ENCODE measurements at places on chromosomes 3 and 15. TPM values are rescaled to one million over a fixed set of nuclear protein-coding genes. Genes with fewer than 3 reads are reported as not detected.
A peak's percentile ranks its signal among the peaks of the same experiment; 100 is the strongest.

MAGI1 gene
- 30.8 TPM for total RNA-seq

B3GNT5 gene
- total RNA-seq, result not detected

DNA sequence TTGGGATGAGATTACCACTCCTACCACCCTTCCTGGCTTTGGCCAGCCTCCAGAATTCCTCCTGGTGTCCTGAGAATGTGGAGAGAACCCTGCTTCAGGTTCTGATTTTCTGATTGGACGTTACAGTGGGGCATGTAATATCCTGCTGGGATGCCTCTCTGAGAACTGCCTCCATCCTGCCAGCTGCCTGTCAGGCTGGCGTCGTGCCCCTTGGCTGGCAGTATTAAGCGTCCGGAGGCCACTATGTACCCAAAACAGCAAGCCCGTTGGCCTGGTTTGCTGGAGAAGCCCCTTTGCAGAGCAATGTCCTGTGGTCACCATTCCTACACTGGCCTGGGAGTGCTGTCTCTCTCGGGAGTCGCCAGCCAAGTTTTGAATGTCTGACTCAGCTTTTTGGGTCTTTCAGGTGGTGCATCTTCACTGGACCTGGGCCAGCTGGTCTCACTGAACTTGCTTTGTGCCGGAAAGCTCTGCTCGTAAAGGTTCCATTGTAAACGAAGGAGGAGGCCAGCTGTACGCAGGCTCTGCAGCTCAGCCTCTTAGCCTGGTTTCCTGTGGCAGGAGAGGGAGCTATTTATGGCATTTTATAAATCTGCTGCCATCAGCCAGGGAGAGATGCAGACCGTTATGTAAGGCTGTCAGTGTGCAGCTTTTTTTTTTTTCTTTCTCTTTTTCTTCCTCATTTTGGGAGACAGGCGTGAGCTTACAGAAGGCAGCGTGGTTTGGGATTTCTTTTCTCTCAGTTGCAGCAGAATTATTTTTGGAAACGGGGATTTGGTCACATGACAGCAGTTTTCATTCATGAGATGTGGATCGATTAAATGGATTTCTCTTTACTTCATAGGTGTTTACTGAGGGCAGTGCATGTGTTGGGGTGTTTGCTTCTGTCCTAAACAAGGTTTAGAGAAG is 19.0 kb upstream of the TRAK1 start:
- DNase-seq, result peak; percentile 70

DNA sequence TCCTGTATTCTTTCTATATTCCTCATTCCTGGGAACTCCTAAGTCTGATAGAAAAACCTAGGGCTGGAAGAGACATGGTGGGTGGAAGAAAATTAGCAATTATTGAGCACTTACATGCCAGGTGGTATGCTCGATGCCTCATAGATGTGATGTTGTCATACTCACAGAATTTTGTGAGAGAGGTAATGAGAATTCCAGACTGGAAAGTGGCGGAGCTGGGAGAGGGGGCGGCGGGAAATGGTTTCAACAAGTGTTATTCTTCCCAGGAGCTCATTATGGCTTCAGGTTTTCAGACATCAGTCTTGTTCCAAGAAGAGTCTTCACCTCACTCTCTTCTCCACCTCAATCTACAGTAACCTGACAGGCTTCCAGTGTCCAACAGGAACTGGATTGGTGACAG is 16.2 kb downstream of the TIMP4 start:
- no peak for DNase-seq

GRCh38 chr15:34358367-34358766 is 8.6 kb downstream of the LPCAT4 start:
- DNase-seq, result peak; percentile 15

DNA sequence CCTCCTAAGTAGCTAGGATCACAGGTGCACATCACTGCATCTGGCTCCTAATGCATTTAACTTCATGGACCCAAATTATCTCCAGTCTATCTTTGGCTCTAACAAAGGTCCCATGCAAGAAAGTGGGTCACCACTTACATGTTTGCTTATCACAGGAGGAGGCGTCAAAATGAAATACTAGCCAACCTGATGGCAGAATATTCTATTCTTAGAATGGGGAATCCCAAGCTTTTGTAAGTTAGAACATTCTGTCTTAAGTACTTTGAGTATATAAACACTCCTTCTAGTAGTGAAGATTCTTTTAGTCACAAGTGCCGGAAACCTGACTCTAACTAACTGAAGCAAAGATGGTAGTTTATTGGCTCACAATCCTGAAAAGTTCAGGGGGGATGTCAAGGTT is 72.0 kb upstream of the ADAMTS9 start:
- DNase-seq, result no peak

- no peak for DNase-seq
Observed at GRCh38 chr3:192864941-192865340, 52.7 kb downstream of the MB21D2 start.

DNA sequence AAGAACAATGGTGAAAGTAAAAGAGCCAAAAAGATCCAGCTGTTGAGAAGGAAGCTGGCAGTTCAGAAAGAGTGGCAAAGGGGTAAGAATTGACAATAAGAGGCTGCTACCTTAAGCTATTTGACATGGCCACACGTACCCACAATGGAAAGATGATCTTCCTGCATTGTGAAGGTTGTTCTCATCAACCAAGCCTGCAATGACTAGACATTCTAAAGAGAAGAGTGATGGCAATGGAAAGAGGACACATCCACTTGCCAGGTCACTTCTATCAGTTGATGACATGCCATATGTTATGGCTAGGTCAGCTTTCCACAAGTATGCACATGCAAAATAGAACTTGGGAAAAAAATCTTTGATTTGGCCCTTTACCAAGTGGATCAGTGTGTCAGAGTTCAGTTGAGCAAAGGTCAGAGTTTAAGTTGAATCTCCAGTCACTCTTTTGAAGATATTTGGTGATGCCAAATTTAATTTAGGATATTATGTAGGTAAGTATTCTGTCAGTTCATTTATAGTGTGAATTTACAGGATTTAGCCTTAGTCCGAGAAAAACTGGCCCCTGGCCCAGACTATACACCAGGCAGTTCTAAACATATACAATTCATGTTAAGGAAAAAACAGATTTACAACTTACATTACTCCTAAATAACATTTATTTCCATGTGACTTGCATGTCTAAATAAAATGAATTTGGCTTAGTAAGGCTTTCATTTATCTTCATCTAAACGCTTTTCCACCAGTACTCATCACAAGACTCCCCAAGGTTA is 104.9 kb upstream of the FLNB start:
- DNase-seq, result no peak

DNA sequence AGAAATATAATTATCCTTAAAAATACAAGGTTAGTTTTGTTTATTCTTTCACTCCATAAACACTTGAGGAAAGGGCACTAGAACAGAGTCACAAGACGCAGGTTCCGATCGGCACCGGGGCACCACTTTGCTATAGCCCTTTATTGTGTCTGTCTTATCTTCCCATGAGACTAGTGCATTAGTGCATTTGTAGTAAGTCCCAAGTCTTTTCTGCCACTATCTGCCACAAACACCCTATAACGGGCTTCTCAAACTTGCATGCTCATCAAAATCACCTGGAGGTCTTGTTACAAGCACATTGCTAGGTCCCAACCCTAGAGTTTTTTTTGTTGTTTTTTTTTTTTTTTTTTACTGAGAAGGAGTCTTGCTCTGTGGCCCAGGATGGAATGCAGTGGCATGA is 213.1 kb downstream of the FOXP1 start:
- no peak for DNase-seq
